Endothelial cell (in vitro differentiated cells): ENCODE measurements at places on chromosomes 3 and 15. TPM values are rescaled to one million over a fixed set of nuclear protein-coding genes. Genes with fewer than 3 reads are reported as not detected.
A peak's percentile ranks its signal among the peaks of the same experiment; 100 is the strongest.

Gene C2CD4A
- 0.18 TPM for total RNA-seq

DNA sequence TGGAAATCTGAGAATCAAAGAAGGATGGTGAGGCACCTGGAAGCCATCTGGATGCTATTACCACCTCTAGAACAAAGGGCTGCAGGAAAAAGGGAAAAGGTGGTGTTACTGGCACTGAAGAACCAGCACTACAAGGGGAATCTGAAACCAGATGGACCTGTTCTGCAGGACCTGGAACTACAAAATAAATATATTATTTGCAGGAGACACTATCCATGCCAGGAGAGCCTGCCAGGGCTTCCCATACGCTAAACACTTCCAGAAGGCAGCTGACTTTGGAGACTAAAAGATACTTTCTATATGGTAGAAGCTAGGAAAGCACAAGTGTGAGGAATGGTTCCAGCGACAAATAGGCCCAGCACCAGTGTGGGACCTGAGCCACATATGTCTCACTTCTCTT lies 83.4 kb upstream of the POU1F1 start:
- DNase-seq: no peak

GRCh38 chr3:36796881-36797280 lies 32.5 kb upstream of the DCLK3 start:
- DNase-seq: no peak

- no peak for DNase-seq
These were observed 284.8 kb downstream of the GBE1 start for GRCh38 chr3:81476692-81477091.

GRCh38 chr15:68614286-68615035 lies 35.7 kb downstream of the CORO2B start:
- DNase-seq: peak; percentile 72

DNA sequence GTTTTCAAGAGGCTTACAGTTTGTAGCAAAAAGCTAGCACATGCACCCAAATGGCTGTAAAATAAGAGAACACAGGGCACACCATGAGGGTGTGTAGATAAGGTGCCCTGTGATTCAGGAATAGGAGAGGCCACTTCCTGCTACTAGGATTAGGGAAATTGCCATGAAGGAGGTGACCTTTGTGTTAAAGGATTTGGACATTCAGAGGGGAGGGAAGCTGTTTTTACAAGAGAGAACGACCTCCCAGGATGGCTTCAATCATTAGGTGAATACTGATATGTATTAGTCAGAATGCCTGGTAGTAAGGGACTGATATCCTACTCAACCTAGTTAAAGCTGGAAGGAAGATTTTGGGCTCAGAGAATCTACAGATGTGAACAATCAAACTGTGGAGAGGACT lies 35.7 kb upstream of the ABHD17C start:
- no peak for DNase-seq

GRCh38 chr3:159239059-159239458 lies 437.2 kb downstream of the MFSD1 start:
- no peak for DNase-seq
